ENCODE measurements at places on chromosomes 2 and 18.

DNA sequence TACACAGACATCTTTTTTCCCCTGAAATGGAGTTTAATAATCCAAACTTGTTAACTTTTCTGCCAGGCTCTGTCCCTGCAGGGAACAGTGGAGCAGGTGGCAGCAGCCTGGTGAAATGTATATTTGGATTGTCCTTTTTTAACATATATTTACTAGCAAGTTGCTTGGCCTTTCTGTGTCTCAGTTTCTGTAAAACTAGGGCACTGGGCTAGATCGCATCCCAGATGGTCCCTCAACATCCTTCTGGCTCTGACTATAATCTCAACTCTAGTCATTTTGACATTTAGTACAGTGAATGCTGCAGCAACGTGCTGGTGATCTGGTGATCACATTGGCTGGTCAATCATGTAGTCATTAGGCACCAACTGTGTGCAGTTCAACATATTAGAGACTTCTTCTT lies 80.4 kb downstream of the LBH start:
- no peak for DNase-seq

DNA sequence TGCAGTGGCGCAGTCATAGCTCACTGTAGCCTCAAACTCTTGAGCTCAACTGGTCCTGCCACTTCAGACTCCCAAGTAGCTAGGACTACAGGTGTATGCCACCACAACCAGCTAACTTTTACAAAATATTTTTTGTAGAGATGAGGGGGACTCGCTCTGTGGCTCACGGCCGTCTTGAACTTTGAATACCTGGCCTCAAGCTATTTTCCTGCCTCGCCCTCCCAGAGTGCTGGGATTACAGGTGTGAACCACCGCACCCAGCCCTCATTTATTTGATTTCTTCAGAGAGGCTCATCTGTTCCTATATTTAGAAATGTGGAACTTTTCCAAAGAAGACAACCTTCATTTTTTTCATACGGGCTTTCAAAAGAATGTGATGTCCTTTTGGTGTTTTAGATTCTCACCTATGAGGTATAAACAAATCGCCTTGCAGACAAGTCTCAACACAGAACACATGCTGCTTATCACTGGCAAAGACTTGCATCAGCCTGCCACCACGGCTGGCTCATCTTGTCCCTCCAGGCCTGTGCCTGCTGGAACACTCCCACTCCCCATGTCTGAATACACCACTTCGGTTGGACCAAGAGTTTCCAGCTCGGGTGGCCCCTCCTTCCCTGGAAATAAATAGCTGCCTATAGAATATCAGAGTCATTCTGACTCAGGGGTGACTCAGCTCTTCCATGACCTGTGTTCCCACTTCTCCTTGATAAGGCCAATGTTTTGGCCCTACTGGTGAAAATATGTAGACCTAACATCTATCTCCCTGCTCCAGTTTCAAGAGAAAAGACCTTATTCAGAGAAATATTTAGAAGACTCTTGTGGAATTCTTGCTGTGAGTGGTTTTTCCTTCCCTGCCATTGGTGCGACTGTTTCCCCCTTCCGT lies 202.6 kb downstream of the TGIF1 start:
- DNase-seq = peak; percentile 99

- no peak for DNase-seq
Observed at GRCh38 chr2:97355887-97356286, 233.8 kb downstream of the ANKRD36B start.

- no peak for DNase-seq
Observed at GRCh38 chr2:129248198-129248597, 731.3 kb upstream of the RAB6C start.

- no peak for DNase-seq
Observed at GRCh38 chr2:40173276-40173675, 278.6 kb downstream of the SLC8A1 start.

GRCh38 chr18:25229081-25229480 lies 122.9 kb downstream of the ZNF521 start:
- DNase-seq = peak; percentile 2

DNA sequence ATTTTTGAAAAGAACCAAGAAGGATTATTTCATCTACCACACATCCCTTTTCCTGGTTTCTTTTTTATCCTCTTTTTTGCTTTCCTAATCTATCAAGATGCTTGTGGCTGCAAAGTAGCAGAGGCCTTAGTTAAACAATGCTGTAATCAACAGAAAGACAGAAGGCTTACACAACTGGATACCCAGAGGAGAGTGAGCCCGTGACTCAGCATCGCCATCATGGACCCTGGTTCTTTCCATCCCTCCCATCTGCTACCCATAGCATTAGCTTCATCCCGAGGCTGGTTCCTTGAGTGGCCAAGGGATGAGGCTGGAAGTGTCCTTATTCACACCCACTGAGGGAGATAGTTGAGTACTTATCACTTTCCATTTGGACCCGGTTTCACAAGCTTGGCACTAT lies 7.5 kb upstream of the HAAO start:
- DNase-seq = no peak

DNA sequence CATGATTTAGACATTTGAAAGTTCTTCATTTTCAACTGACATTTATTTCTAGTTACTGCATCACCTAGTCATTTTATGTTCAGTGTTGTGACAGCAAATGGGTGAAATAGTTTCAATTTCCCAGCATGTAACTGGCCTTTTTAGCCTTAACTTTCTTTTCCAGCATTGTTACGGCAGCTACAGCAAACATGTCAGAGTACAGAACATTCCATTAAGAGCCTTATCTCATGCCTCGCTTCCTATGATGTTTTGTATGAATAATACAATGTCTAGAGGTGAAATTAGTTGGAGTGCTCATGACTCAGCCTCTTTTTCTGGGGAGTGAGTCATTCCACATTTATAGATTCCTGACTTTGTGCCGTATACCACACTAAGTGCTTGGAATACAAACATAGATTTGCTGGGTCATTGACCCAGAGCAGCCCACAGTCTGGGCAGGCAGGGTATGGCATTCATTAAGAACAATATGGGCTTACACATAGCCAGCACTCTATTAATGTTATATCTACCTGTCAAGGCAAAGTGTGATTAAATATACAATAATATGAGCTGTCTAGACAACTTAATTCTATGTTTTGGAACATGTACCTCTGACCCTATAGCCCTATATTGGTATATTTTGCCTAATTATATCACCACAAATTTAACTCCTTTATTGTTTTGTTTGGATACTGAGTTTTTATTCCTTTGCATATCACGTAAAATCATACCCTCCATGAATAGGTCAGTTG lies 72.2 kb downstream of the MAP2 start:
- DNase-seq = peak; percentile 98

DNA sequence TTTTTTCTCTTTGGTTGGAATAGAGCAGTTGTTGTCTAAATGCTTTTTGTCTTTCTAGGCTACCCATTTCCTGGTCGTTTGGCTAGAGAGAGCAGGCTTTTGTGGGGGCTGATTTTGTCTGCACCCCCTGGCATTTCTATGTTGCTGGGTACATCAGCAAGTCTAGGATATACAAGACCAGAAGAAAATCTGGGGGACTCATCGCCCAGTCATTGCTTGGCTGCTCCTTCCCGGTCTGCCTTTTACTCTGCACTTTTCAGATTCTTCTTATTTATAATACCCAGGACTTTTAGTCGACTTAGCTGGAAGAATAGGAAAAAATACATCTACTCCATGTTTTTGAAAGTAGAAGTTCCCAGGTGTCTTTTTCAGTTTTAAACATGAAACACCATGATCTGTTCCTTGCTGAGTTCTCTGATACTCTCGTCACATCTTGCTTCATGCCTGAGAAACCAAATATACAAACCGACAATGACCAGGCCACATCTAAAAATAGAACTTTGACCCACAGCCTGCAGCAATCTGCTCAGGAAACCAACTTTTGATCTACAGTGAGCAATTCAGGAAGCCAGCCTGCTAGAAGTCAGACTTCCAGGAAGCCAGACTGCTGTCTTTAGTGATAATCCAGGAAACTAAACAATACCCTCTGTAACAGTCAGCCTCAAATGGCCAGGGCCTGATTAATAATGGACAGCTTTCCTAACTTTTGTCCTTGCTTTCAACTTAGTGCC lies 163.8 kb upstream of the MEX3C start:
- no peak for DNase-seq

- peak; percentile 44 for DNase-seq
Observed at GRCh38 chr2:43459446-43460173, 136.2 kb downstream of the THADA start.
